Activated T-helper 1 cell treated with anti-CD3 and anti-CD28 coated beads, Interleukin-12 subunit alpha, Interleukin-12 subunit beta, Interleukin-2, Interleukin-4 antibody, amounts not matched to agents 30 ng/mL and 10 ng/mL and 1 ng/mL, durations not matched to agents 14 hours and 24 hours and 36 hours (primary cell): ENCODE measurements at places on chromosomes 1 and 21. TPM values are rescaled to one million over a fixed set of nuclear protein-coding genes. Genes with fewer than 3 reads are reported as not detected.

The NPHS2 gene
- not detected in 2 replicates for total RNA-seq

The AZIN2 gene
- 1.1 and 1.4 TPM in 2 replicates for total RNA-seq

The FAAH gene
- 4.4 and 5.0 TPM in 2 replicates for total RNA-seq

The RPS27 gene
- total RNA-seq: 1,226 and 1,349 TPM in 2 replicates

The ZNF669 gene
- 8.0 and 9.5 TPM in 2 replicates for total RNA-seq

The HSPA6 gene
- total RNA-seq: 0.59 and 0.99 TPM in 2 replicates

The FYB2 gene
- total RNA-seq: not detected in 2 replicates

The KCNJ15 gene
- total RNA-seq: 1.6 and 1.7 TPM in 2 replicates
